ENCODE measurements at places on chromosomes 13 and 19.

GRCh38 chr13:87810391-87810801 lies 139.2 kb downstream of the SLITRK5 start:
- peak; percentile 66 for DNase-seq

DNA sequence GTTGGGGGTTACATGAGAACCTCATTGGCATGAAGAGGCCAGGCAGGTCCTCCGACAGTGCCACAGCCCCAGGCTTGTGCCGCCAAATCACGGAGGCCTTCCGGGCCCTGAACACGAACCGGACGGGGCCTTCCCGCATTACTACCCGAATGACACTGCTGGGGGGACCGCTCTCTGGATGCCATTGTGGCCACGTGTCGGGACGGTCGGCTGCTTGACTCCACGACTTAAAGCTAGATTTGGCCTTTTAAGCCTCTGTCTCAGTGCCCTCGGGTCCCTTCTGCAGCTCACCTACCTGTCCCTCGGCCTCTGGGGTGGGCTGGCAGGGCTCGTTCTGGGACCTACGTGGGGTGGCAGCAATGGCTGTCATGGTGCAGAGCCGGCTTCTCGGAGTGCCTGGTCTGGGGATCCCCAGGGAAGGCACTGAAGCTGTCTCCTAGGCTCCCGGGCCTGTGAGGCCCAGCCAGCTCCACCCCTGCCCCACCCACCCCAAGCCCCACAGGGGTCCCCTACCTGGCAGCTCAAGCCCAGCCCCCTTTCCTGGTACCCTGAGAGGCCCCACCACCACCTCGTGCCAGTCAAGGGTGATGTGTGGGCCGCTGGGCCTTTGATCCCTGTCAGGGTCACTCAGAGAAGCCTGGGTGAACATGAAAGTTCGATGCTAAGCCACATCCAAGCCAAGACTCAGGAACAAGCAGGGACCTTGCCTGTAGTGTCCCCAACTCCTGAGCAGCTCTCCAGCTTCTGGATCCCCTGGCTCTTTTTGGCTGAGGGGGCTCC lies 245.8 kb upstream of the SGCG start:
- DNase-seq: no peak

GRCh38 chr19:39514840-39515550 lies at the start of gene SELENOV:
TSS of gene SELENOV (plus strand) at chr19:39515139. CDS start at chr19:39515213, 74 bp downstream.
- no peak for DNase-seq

DNA sequence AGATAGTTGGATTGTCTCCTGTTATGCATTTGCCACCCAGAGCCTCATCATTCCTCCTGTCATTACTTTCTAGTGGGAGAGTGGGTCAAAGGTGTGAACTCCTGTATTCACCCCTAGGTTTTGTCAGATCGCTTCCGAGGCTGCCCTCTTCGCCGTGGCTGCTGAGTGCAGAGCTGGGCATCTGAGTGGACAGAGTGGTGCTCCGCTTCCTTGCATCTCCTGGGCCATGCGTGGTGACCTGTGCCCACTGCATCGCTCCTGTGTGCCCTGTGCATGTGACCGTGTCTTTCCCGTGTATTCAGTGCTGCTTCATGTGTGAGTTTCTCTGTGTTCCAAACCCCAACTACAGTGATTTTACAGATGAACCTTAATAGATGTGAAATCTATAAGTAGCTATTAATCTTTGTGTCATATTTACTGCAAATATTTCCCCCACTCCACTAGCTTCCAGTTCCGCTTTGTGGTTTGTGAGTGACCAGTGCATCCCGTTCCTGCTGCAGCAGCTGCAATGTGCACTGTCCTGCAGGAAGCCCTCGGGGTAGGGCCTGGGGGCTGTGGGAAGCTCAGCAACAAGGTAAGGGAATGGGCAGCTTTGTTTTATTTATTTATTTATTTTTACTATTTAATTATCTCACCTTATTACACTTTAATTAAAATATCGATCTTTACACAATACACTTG lies 53.1 kb downstream of the C13orf46 start:
- no peak for DNase-seq

- DNase-seq: no peak
Observed at GRCh38 chr19:36773223-36773579, 594 bp upstream of the ZNF850 start.

GRCh38 chr13:72132075-72132474 lies 265.1 kb upstream of the DACH1 start:
- no peak for DNase-seq

GRCh38 chr13:76609643-76610042 lies 276.6 kb downstream of the KCTD12 start:
- DNase-seq: no peak

DNA sequence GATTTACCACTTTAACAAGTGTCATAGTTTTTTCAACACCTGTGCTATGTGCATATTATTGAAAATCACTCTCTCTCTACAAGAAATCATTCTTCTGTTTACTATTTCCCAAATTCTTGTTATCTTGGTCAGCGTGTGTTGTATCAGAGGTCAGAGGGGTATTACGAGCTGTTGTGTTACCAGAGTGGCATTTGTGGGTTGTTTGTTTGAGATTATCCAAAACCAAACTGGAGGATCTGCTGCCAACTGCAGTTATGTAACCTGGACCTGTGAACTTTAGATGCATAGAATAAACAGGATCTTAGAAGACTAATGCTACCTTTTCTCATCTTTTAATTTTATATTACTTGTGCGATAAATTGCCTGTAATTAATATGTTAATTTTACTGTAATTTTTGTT lies 1751.4 kb upstream of the SPRY2 start:
- DNase-seq: peak; percentile 1

- DNase-seq: no peak
Observed at GRCh38 chr19:19137556-19138108, 646 bp downstream of the TMEM161A start.

DNA sequence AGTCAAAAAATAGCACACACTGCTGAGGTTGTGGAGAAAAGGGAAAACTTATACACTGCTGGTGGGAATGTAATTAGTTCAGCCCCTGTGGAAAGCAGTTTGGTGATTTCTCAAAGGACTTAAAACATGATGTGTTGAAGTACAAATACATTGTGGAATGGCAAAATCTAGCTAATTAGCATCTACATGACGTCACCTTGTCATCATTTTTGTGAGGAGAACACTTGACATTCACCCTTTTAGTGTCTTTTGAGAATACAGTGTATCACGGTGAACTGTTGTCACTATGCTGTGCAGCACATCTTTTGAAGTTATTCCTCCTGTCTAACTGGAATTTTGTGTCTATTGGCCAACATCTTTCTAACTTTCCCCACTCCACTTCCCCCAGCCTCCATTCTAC lies 5.6 kb downstream of the OR7A10 start:
- no peak for DNase-seq

DNA sequence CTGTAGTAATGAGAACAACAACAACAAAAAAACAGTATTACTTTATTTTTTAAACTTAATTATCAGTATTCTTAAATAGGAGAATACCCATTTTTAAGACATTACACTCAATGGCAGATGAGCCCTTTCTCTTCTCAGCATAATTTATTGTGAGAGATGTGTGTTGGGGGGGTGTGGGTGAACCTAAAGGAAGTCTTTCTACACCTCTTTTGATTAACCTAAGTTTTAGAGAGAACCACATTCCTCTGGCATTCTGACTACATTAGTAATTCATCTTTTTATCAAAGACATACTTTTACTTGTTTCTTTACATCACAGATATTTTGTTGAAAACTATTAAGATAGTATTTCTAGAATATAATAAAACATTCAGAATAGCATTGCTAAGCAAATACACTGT lies 890.9 kb downstream of the PCDH9 start:
- no peak for DNase-seq

- peak; percentile 65 for DNase-seq
Observed at GRCh38 chr13:26946684-26947343, 186.2 kb upstream of the GPR12 start.

GRCh38 chr19:54107876-54108490 lies 5.3 kb downstream of the NDUFA3 start:
- DNase-seq: no peak

- no peak for DNase-seq
Observed at GRCh38 chr19:7740682-7741054, 6.7 kb downstream of the CD209 start.

- DNase-seq: no peak
Observed at GRCh38 chr19:40257096-40257517, 28.0 kb downstream of the AKT2 start.

DNA sequence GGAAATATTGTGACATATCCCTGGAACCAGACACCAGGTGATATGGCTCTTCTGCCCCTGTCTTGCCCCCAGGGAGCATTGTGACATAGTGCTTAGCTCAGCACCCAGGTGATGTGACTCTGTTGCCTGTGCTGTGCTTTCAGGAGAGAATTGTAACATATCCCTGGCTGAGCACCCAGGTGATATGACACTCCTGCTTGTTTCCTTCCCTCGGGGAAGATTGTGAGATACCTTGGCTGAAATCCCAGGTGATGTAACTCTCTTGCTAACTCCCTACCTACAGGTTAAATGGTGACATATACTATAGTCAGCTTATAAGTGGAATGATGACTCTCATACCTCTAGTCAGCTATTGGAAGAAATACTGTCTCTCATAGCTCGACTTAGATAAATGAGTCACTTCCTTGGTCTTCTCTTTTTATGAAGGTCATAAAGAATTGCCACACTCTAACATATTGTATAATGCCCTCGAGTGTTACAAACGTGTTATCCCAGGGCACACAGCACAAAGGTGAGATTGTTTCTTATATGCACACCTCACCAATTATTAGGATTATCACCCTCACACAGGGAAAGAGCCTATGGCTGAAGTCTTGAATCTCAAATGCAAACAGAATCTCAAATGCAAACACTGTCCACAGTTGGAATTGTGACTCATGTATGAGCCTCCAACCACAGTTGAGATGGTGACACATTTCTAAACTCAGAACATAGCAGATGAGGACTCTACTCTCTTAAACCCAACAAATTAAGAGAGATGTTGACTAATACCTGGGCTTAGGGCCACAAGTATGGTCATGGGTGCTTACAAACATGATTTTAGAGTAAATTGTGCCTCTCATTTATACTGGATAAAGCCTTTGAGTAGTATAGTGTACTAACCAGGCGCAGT lies 32.7 kb upstream of the ZNF254 start:
- DNase-seq: peak; percentile 61

GRCh38 chr13:59447031-59447430 lies 716.7 kb downstream of the DIAPH3 start:
- peak; percentile 37 for DNase-seq

DNA sequence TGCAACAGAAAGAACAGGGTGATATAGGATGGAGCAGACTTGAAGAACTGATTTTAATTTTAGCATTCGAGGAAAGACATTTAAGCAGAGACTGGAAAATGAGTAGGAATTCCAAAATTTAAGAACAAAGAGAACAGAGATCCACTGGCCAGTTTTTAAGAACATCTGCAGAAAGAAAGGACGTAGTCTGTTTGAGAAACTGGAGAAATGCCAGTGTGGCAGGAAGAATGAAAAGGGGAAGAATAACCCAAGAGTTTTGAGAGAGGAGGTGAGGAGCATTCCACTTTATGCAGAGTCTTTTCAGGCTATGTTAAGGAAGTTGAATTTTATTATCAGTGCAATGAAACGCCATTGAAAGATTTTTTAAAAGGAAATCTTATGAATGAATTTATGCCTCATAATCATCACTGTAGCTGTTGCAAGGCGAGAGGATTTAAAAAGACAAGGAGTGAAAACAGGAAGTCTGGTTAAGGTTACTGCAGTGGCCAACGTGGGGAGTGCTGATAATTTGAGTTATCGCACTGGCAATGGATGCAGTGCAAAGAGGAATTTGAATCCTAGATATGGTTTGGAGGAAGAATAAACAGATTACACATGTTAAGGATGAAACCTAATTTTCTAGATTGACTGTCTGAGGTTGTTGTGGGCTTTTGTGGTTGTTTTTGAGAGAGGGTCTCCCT lies 253.8 kb downstream of the DACH1 start:
- DNase-seq: peak; percentile 37
